ENCODE measurements at places on chromosomes 16 and 17.
A peak's percentile ranks its signal among the peaks of the same experiment; 100 is the strongest.

GRCh38 chr16:89192956-89193575 is 7.3 kb downstream of the SLC22A31 start:
- DNase-seq = peak; percentile 60

DNA sequence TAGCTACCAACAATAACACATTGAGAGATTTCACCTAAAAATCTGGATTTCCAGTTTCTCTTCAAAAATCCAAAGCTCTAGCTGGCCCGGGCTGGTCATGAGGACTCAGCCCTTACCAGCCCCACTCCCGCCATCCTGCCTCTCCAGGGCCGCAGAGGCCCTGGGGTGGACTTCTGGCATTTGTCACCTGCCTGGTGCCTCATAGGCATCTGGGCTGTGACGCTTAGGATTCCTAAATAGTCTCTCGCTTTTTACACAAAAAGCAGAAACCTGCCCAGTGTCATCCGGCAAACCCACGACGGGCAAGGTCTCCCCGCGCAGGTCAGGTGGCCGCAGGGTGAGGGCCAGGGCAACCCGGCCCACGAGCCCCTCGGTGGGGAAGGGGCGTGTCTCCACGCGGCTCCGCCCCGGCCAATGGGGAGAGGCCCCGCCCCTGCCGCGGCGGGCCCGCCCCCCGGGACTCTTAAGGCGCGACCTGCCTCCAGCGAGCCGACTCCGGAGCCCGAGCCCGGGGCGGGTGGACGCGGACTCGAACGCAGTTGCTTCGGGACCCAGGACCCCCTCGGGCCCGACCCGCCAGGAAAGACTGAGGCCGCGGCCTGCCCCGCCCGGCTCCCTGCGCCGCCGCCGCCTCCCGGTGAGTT is at the start of gene VASN:
Gene VASN, plus strand, starts transcription at position 492 of the 644 bp plus-strand sequence. CDS start 9,030 bp downstream, outside the sequence.
- peak; percentile 93 for DNase-seq

GRCh38 chr16:84553873-84554399 is 49.5 kb upstream of the MEAK7 start:
- DNase-seq = no peak

DNA sequence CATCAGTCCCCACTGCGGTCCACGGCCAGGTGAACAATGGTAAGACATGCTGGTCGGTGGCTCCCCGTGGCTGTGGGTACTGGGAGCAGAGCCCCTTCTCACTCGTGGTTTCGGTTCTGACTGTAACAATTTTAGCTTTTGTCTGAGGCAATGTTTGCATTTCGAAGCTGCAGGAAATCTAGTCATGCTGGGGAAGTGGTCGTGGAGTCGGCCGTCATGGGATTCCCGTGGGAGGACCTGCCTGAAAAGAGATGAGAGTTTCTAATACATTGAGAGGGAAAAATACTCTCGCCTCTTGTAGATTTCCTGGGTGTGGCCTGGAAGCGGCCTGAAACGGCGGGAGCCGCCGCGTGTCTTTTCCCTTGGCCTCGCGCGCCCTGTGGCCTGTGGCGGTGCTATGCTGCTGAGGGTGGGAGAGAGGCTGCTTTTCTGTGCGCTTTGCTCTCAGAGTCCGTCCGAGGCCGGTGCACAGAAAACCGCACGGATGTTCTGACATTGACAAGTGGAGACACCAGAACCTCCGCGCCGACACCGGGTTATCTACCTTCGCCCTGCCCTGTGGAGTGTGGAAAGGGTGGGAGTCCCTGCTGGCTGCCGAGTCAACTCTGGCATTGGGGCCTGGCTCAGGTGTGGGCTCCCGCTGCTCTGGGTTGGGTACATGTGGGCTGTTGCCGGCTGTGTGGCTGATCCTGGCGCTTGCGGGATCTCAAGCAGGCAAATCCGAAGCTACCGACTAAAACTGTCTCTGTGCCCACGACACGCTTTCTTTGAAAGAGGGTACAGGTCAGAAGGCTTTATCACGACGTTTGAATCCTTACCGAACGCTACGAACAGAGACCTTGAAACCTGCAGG is 60.8 kb downstream of the WDR45B start:
- DNase-seq = no peak

DNA sequence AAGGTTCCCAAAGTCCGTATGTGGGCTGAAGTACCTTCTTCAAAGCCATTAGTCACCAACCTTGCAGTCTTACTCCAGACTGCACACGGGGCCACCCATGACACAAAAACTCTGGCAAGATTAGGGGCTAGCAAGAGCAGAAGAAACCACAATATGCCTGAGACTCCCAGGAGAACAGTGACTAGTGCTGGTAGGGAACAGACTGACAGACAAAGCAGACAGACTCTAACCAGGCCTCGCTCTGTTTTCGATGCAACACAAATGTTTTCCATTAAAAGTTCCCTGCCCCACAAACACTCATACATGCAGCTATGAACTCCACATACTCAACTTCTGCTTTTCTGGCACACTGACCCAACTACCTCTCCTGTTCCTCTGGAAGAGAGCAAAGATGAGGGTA is 102.2 kb downstream of the HIC1 start:
- peak; percentile 71 for DNase-seq

GRCh38 chr16:86697715-86698114 is 119.4 kb downstream of the FOXL1 start:
- DNase-seq = no peak

- DNase-seq = no peak
Observed at GRCh38 chr16:473046-474043, 47.9 kb downstream of the RAB11FIP3 start.

- no peak for DNase-seq
Observed at GRCh38 chr16:66400503-66401380, 26.4 kb upstream of the BEAN1 start.

DNA sequence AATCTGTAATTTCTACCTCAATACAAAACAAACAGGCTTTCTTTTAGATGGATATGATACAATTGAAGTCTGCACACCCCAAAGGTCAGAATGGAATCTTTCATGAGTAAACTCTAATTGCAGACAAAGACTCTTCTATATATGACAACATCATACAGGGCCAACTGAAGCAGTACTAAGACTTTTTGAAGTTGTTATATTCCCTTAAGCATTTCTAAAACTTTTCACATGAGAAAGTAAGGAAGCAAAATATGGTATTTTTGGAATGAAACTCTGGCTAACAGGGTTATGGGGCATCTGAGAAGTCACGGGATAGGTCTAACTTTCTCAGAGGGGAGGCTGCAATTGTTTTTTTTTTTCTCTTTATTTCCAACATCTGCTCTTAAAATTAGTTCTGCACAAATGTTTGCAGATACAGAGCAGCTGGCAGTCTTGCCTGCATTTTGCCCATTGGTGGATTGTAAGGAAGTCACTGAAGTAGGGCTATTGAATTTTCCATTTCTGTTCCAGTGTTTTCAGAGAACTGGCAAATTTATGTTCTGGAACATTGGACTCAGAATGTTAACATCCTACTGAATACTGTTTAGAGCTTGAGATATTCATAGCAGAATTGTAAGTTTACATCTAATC is 59.1 kb downstream of the SSH2 start:
- DNase-seq = no peak

DNA sequence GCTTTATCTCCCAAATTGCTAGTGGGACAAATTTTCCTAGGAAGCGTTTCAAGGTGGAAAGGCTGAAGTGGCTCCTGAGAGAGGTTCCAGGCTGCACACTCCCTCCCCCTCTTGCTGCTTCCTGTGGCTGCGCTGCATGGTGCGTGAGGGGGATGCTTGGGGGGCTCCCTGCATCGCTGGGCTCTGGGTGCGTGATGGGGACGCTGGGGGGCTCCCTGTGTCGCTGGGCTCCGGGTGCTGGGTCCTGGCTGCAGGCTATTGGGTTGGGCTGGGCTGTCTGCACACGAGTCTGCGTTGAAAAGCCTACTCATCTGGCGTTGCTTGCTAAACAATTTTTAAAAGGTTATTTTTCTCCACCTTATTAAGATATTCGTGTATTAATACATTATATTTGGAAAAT is 30.1 kb downstream of the NDEL1 start:
- no peak for DNase-seq

GRCh38 chr17:26774291-26775218 is 519.4 kb upstream of the WSB1 start:
- no peak for DNase-seq

GRCh38 chr16:4309833-4310266 is 6.0 kb upstream of the GLIS2 start:
- DNase-seq = peak; percentile 48

- no peak for DNase-seq
Observed at GRCh38 chr17:48427598-48427997, 2.4 kb downstream of the SKAP1 start.

DNA sequence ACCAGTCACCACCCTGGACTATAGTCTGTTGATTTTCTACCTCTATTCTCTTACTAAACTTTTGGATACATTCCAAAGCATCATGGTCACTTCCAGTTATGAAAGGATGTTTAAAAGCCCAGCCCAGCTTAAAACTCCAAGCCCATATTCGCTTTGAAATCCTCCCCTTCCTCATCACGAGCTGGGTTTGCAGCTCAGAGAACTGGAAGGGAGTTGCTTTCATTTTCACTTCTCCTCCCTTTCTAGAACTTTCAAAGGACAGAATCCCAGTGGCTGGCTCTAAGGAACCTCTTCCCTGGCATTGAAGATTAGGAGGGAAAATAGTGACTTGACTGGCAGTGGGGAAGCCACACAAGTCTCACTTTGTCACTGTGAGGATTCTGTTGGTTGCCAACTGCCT is 100.1 kb upstream of the DYNLRB2 start:
- no peak for DNase-seq

DNA sequence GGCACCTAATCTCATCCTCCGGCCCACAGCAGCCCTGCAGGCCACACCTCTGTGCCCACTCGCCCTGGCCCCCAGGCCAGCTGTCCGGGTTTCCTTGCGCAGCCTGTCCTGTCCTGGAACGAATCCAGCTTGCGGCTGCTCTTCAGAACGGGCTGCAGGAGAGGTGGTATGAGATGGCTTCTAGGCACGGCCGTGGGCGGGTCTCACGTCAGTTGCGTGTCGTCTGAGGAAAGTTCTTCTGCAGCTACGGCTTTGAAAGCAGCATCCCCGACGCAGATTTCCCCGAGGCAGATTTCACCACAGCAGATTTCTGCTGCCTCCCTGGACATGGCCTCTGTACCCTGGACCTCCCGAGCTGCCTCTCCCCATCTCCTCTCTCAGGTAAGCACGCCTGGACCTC is 18.2 kb downstream of the GALNS start:
- DNase-seq = no peak

- DNase-seq = no peak
Observed at GRCh38 chr17:28196636-28197035, 122.4 kb upstream of the TMEM97 start.
